ENCODE measurements at places on chromosomes 11 and 22.
A peak's percentile ranks its signal among the peaks of the same experiment; 100 is the strongest.

GRCh38 chr11:61507962-61508861 is at the start of gene LRRC10B:
TSS of gene LRRC10B (plus strand) at chr11:61508749. CDS start at chr11:61508999, 250 bp downstream.
- no peak for DNase-seq

GRCh38 chr11:129023968-129024676 is 81.5 kb upstream of the TP53AIP1 start:
- DNase-seq, result peak; percentile 64

DNA sequence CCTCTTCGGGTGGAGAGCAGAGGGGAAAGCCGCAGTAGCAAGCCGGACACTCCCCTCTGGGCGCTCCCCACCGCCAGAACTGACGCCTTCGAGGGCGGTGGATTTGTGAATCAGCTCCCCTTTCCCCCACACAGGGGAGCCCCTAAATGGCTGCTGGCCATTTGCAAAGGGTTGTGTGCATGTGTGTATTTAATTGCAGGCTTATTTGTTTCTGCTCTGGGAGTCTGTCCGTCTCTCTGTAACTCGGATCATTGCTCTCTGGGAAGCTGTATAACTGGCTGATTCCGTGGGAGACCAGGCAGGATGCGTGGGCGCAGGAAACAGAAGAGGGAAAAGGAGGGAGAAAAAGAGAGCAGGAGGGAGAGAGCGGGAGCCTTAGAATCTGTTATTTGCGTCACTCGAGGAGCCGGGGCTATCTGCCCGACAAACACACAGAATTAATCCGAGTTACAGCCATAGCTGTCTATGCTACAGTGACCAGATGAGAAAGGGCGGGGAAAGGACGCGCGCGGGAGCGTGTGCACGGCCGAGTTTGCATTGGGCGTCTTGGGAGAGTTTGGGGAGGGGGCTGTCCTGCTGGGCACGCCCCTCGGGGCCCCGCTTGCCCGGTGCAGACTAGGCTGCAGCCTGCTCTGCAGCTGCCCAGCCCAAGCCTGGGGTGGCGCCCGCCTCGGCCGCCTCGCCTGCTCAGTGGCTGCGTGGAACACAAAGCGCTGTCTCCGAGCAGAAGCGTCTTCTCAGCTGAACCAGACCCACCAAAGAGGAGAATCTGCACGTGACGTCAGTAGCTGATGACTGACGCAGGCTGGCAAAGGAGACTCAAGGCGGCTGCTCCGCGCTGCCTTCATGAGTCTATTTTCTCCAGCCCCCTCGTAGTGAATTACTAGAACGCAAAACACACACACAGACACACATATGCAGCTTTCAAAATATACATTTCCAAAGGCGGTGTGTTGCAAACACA is 105.3 kb upstream of the HSD17B12 start:
- peak; percentile 76 for DNase-seq

DNA sequence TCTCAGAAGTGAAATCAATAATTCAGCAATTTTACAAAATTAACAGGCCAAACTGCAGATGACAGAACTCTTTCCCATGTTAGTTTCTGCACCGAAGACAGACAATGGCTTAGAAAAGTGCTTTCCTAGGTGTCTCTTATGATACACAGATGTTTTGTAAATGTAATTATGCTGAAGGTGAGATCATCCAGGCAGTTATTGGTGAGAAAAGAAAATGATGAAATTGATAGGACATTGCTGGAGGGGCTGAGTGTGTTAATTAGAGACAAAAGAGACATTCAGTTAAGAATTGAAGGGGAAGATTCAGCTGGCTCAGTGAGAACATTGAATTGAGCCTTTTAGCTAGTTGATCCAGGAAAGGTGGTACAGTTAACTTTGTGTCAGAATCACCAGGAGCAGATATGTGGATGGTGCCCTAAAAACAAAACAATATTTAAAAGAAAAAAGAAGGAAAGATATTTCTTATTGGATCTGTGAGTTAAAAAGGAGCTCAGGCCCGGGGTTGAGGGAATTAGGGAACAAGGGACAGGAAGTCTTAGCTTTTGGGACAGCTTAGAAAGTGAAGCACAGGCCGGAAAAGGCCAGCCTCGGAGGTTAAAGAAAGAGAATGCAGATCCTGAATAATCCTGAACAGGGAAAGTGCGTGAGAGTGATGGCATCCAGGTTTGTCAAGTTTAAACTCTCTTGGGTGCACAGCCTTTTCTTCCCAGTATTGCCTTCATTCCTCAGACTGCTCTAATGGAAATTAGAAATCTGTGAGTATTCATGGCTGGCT is 16.9 kb downstream of the ARHGAP42 start:
- DNase-seq, result no peak

- DNase-seq, result no peak
These were observed 23.7 kb upstream of the FXYD6 start for GRCh38 chr11:117900121-117900648.

DNA sequence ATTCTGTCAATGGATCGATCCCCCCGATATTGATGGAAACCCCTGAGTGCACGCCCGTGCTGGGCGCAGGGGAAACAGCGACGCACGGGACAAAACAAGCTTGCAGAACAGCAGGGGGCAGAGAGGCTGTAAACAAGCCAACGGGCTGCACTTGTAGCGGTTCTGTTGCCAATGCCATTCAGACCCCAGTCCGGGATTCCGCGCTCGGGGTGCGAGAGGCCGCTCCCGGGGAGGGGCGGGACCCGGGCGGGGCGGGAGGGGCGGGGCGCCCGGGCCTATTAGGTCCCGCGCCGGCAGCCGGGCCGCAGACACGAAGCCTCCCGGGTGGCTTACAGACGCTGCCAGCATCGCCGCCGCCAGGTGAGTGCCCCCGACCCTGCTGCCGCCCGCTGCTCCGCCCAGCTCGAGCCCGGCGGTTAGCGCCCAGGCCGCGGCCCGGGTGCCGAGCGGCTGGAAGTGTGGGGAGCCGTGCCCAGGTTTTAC is at the start of gene BIK:
TSS of gene BIK (plus strand) at position 307 of the 483 bp plus-strand sequence. CDS start 13,273 bp downstream, outside the sequence.
- DNase-seq, result no peak

GRCh38 chr11:63613517-63614135 is 607 bp downstream of the PLAAT3 start:
- peak; percentile 20 for DNase-seq

DNA sequence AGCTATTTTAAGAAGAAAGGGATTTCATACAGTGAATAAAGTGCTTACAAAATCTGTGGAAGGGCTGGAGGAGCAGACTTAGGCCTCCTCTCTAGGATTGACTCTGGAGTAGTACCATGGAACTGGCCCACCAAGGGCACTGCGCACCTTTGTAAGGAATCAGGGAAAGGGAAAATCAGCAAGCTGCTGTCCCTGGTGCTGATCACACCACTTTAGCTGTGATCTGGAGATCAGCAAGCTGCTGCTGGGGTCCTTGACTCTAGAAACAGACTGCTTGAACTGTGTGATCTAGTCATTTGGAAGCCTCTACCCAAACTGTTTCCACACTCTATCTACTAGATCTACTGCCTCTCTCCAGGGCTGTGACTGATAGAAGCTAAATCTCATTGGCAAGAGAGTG is 18.4 kb upstream of the TECTA start:
- DNase-seq, result peak; percentile 8

DNA sequence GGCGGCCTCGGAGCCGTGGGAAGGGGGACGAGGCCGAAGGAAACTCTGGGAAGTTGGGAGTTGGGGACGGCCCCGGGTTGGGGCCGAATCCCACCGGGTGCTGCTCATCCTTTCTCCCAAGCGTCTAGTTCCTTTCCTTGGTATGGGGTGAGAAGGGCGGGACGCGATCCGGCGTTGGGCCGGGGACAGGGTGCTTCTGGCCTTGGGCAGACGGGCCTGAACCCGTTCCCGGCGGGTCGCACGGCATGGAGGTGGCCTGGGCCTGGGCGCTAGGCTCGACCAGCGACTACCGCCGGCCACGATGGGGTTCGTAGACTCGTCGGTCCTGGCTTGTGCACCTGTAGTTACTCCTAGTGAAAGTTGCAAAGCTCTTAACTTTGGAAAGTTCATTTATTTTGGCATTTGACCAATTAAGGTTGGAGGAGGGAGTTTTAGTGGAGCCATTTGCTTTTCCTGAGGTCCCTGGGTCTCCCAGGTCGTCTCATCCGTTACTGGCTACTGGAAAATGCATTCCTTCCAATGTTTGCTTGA is 1.0 kb downstream of the SYT9 start:
- no peak for DNase-seq

DNA sequence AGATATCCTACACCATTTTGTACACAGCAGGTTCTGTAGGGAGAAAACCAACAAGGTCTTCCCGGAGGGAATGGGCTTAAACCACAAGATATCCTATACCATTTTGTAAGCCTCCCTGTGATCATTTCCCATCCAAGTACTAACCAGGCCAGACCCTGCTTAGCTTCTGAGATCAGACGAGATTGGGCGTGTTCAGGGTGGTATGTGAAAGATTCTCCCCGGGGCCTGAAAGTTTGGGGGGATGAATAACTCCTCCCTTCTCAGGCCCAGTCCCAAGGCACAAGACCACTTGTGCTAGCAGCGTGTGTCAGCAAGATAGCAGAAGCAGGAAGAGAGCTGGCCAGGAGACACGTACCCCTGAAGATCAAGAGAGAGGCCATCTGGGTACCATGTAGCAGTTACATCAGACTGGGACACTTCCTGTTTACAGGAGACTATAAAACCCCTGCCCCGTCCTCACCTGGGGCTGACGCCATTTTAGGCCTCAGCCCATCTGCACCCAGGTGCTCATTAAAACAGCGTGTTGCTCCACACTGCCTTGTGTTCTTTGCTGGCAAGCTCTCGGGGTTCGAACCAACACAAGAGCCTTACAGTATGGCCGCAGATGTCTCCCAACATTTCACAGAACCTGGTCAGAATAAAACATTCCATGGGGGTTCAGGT is 17.3 kb downstream of the MIF start:
- no peak for DNase-seq

GRCh38 chr11:58628446-58628845 is 6.0 kb downstream of the CNTF start:
- DNase-seq, result no peak

GRCh38 chr11:73760135-73760678 is 667 bp downstream of the RAB6A start:
- DNase-seq, result peak; percentile 84

- peak; percentile 98 for DNase-seq
These were observed 11.3 kb downstream of the TRIM66 start for GRCh38 chr11:8671193-8671612.

DNA sequence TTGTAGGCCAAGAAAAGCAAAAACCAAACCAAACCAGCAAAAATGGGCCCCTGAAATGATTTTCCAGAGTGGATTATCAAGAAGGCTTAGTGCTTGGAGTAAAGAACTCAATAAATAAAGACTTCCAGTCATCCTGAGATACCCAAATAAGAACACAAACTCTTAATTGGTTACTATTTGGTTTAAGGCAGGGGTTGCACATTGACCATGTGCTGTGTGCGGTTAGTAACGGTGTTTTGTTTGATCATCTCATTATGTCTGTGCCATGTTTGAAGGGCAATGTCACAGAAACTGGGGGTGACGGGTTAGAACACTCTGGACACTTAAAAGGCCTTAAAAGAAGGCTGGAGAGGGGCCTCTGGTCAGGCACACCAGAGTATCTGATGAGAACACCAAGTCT is 9.7 kb upstream of the MICAL3 start:
- no peak for DNase-seq

- no peak for DNase-seq
These were observed 200.6 kb downstream of the DBX1 start for GRCh38 chr11:19959648-19960059.

DNA sequence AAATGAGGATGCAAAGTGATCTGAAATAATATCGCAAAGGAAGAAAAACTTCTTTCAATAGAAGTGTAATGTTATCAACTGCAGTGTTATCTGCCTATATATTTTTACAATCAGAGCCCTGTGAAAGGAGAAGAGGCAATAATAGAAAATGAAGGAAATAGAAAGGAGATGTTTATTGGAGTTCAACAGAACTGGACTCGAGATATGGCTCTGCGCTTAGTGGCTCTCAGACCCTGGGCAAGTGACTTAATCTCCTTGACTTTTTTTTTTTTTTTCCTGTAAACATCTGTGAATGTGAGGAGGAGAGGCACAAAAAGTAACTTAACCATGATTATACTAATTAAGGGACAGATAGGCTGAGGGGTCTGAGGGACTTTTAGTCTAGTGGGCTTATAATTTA is 18.9 kb downstream of the CNTF start:
- no peak for DNase-seq

DNA sequence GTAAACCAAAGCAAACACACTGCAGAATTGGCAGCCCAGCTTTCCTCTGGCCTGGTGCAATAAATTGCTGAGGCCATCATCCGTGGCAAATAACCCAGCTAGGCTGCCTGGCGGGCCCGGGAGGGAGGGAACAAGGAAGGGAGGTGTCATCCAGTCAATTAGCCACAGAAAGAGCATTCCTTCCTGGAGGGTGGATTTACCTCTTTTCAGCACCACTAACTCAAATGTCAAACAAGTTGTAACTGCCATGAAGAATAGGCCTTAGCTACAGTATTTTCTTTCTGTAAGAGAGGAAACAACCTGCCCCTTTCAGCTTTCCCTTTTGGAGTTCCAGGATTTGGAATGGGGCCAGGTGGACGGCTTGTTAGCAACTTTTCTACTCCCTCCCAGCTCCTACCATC is 163.8 kb upstream of the BDNF start:
- no peak for DNase-seq

GRCh38 chr11:107591378-107592230 is 657 bp downstream of the ELMOD1 start:
- DNase-seq, result peak; percentile 30

DNA sequence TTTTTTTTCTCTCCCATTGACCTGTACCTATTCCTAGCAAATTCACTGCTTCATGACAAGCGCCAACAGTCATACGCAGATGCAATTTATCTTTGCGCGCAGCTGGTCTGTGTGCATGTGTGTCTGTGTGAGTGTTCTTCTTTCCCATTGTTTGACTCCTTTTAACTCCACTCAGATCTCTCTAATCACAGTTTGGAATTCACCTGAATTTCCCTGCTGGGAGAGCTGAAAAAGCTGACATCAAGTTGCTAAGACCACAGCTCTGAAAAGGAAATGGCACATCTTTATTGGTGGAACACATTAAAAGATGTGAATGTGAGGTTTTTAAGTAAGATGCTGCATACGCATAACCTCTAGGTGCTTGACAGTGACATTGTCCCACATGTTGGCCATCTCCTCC is 187.4 kb upstream of the MTMR2 start:
- no peak for DNase-seq

GRCh38 chr11:70637949-70638583 is 239.7 kb downstream of the CTTN start:
- no peak for DNase-seq

GRCh38 chr11:86303257-86303656 is 1.2 kb downstream of the HIKESHI start:
- DNase-seq, result no peak

DNA sequence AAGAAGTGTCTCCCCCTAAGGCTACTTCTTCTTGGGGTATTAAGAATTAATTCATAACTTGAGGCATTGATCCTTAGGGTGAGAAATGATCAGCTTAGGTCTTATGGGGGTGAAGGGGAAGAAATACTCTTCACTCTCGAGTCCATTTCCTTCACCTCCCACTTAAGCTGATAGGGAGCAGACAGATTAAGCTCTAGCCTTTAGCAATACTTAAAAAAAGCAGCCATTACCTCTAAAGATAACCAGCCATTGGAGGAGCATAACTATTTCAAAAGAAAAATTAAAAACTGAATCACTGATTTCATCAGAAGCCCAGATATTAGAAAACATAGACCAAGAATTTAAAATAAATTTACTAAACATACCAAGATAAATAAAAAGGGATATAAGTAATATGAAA is 60.5 kb downstream of the ENTHD1 start:
- no peak for DNase-seq

DNA sequence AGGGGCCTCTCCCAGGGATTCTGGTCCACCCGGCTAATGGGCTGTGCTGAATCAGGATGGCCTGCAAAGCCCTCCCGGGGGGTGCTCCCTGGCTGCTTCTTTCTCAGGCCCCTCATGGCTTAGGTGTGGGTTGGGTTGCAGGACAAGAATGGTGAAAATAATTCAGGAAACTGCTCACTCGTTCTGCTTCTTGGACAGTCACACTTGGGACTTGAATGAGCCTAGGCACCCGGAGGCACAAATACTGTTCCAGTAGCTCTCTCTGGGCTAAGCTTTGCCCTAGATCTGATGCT is 83.2 kb downstream of the TRIM29 start:
- DNase-seq, result no peak

Data from umbilical cord (tissue), 2 donors.